GM12878 (cell line): ENCODE measurements at places on chromosomes 4 and X. TPM values are rescaled to one million over a fixed set of nuclear protein-coding genes. Genes with fewer than 3 reads are reported as not detected.

The PNCK gene
- total RNA-seq, result 0.21 TPM in 1 of 2 replicates, not detected in the other

The AFF2 gene
- total RNA-seq, result not detected in 2 replicates

The NELFA gene
- 33.8 and 35.2 TPM in 2 replicates for total RNA-seq

The PCDH18 gene
- total RNA-seq, result 1.4 TPM in 2 replicates

GRCh38 chrX:40359593-40359992 is 221.2 kb upstream of the ATP6AP2 start:
- no peaks in the 10 kb centered on the region for H3K27me3 ChIP-seq
- H3K4me3 ChIP-seq, result no peak overlapping the region

- H3K36me3 ChIP-seq, result no peaks in the 10 kb centered on the region; the same call in 1 of the 2 replicates
- no peak for DNase-seq
- H3K4me1 ChIP-seq, result no peaks in the 10 kb centered on the region; the same call in 1 of the 2 replicates
- no peak overlapping the region for H3K27ac ChIP-seq
- no peaks in the 10 kb centered on the region for H3K27me3 ChIP-seq
- H3K4me3 ChIP-seq, result no peak overlapping the region
Measured at GRCh38 chrX:19721726-19722370, 165.6 kb downstream of the SH3KBP1 start.

DNA sequence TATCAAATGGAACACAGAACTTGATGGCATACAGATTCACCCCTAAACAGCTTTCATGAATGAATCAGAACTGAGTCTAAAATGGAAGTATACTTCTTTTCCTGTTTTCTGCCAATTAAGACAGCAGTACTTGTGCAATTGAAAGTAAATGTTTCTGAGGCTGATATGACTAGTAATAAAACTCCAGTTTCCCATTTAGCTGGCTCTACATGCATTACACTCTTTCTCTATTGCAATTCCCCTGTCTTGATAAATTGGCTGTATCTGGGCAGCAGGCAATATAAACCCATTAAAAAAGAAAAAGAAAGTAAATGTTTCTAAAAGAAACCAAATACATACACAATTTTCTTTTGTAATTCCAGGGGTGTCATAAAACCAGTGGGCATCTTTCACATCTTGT is 4.6 kb downstream of the NOA1 start:
- no peak for DNase-seq
- no peak overlapping the region for H3K4me3 ChIP-seq
- no peaks in the 10 kb centered on the region for H3K4me1 ChIP-seq
- no peak overlapping the region for H3K27ac ChIP-seq

GRCh38 chr4:106707776-106708463 is 328.2 kb downstream of the DKK2 start:
- DNase-seq, result no peak
- no peaks in the 10 kb centered on the region for H3K27me3 ChIP-seq
- no peak overlapping the region for H3K4me3 ChIP-seq
- no peaks in the 10 kb centered on the region for H3K36me3 ChIP-seq

DNA sequence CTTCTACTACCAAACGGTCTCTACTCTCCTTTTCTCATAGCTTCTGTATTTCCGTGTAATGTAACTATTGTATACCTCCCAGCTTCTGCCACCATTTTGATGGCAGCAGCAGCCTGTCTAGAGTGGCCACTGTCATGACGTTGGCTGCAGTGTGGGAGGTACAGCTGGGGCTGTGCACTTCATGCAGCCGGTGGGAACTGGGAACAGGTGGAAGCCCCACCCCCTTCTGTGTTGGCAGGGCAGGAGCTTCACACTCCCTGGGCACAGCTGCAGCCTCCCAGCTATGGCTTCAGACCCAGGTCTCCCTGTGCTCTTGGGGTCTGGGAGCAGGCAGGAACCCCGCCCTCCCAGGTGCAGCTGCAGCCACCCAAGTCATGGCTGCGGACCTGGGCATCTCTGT is 49.8 kb upstream of the SEC24B start:
- no peak overlapping the region for H3K4me3 ChIP-seq
- no peak for DNase-seq
- H3K27me3 ChIP-seq, result no peaks in the 10 kb centered on the region
- no peaks in the 10 kb centered on the region for H3K4me1 ChIP-seq
- no peaks in the 10 kb centered on the region for H3K36me3 ChIP-seq
- no peak overlapping the region for H3K27ac ChIP-seq

GRCh38 chrX:19129694-19130093 is 7.4 kb upstream of the ADGRG2 start:
- H3K4me1 ChIP-seq, result no peaks in the 10 kb centered on the region
- no peak overlapping the region for H3K4me3 ChIP-seq
- H3K36me3 ChIP-seq, result no peaks in the 10 kb centered on the region
- no peak for DNase-seq

- H3K27me3 ChIP-seq, result no peaks in the 10 kb centered on the region
- DNase-seq, result no peak
- H3K4me1 ChIP-seq, result no peaks in the 10 kb centered on the region
- no peak overlapping the region for H3K27ac ChIP-seq
Measured at GRCh38 chr4:100290585-100290984, 100.3 kb upstream of the DDIT4L start.

GRCh38 chr4:6720202-6720699 is 4.3 kb downstream of the BLOC1S4 start:
- H3K4me3 ChIP-seq, result no peak overlapping the region
- peaks cover 7% of the 10 kb centered on the region for H3K4me1 ChIP-seq
- no peaks in the 10 kb centered on the region for H3K36me3 ChIP-seq
- no peak for DNase-seq

DNA sequence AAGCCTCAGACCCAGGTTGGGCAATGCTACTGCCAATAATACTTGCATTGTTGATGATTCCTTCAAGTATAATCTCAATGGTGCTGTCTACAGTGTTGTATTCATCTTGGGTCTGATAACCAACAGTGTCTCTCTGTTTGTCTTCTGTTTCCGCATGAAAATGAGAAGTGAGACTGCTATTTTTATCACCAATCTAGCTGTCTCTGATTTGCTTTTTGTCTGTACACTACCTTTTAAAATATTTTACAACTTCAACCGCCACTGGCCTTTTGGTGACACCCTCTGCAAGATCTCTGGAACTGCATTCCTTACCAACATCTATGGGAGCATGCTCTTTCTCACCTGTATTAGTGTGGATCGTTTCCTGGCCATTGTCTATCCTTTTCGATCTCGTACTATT is 7.4 kb downstream of the LPAR4 start:
- H3K4me3 ChIP-seq, result no peak overlapping the region
- no peaks in the 10 kb centered on the region for H3K36me3 ChIP-seq
- no peak overlapping the region for H3K27ac ChIP-seq
- H3K4me1 ChIP-seq, result peaks cover 20% of the 10 kb centered on the region
- peak; percentile 49 for DNase-seq

- no peaks in the 10 kb centered on the region for H3K27me3 ChIP-seq
- no peak overlapping the region for H3K27ac ChIP-seq
- H3K4me1 ChIP-seq, result no peaks in the 10 kb centered on the region
- DNase-seq, result no peak
Measured at GRCh38 chr4:128359422-128359821, 71.8 kb upstream of the PGRMC2 start.

GRCh38 chr4:15075875-15076274 is 73.6 kb downstream of the CPEB2 start:
- no peaks in the 10 kb centered on the region for H3K27me3 ChIP-seq
- H3K4me1 ChIP-seq, result no peaks in the 10 kb centered on the region
- H3K27ac ChIP-seq, result no peak overlapping the region
- DNase-seq, result no peak
- H3K36me3 ChIP-seq, result no peaks in the 10 kb centered on the region
- H3K4me3 ChIP-seq, result no peak overlapping the region

DNA sequence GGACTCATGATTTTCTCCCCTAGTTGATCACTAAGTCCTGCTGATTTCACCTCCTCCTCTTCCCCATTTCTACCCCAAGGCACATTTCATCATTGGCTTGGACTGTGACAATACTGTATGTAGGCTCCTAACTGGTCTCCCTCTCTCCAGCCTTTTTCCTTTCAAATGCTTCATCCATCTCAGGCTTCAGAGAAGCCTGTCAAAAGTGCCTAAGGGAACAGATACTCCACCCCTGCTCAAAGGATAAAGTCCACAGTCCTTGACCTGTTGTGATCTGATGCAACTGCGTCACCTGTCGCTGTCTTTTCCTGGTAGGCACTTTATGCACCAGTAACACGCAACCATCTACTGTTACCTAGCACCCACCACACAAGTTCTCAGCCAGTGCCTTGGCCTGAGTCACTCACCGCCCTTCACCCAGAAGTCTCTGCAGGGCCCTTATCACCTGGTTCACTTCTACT is 12.8 kb downstream of the SCARB2 start:
- H3K4me3 ChIP-seq, result no peak overlapping the region
- H3K27ac ChIP-seq, result no peak overlapping the region
- H3K4me1 ChIP-seq, result peaks cover 54% of the 10 kb centered on the region
- no peak for DNase-seq
- H3K27me3 ChIP-seq, result no peaks in the 10 kb centered on the region
- no peaks in the 10 kb centered on the region for H3K36me3 ChIP-seq

- no peak overlapping the region for H3K4me3 ChIP-seq
- no peak for DNase-seq
- no peaks in the 10 kb centered on the region for H3K27me3 ChIP-seq
- no peak overlapping the region for H3K27ac ChIP-seq
Measured at GRCh38 chrX:47316276-47317025, 53.9 kb upstream of the ZNF157 start.

GRCh38 chrX:11867610-11868345 is 109.7 kb downstream of the MSL3 start:
- H3K4me1 ChIP-seq, result no peaks in the 10 kb centered on the region
- no peaks in the 10 kb centered on the region for H3K36me3 ChIP-seq
- H3K4me3 ChIP-seq, result no peak overlapping the region
- no peak for DNase-seq

DNA sequence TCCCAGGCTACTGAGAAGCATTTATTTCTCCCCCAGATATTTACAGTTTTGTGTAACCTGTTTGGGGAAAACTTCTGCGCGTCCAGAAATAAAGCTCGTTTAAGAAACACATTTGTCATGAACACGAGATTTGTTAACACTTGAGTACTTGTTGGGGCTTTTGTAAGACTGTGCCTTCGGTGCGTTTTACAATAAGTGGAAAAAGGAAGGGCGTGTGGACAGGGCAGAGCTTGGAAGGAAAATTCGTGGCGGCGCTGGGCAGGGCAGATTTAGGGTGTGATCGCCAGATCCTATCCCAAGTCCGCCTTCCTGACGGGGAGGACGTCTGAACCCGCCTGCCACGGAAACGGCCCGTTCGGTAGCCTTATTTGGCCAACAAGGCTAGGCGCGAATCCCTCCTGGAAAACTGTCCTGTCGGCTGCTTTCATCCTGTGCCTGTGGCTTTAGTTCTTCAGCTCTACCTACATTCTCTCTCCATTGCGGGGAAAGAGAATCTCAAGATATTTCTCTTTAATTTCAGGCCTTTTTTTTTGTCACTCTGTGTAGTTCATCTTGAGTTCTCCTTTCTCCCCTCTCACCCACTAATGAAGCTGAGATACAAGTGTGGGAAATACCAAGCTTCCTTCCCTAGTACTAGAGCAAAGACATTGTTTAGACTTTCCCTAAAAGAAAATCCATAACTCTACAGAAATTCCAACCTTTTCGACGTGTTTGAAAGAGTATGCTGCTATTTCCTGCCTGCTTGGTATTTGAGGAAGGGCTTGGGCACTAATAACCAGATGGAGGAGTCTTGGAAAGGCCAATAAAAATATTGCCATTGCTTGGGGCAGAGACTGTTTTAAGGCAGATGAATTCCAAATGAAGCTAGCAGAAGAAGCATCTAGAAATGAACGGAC is 982 bp downstream of the PDLIM5 start:
- peaks cover 5% of the 10 kb centered on the region; the same call in 1 of the 2 replicates for H3K4me1 ChIP-seq
- no peaks in the 10 kb centered on the region for H3K36me3 ChIP-seq
- no peaks in the 10 kb centered on the region for H3K27me3 ChIP-seq
- H3K4me3 ChIP-seq, result peak overlapping the region; percentile 87
- peak overlapping the region; percentile 59 for H3K27ac ChIP-seq

DNA sequence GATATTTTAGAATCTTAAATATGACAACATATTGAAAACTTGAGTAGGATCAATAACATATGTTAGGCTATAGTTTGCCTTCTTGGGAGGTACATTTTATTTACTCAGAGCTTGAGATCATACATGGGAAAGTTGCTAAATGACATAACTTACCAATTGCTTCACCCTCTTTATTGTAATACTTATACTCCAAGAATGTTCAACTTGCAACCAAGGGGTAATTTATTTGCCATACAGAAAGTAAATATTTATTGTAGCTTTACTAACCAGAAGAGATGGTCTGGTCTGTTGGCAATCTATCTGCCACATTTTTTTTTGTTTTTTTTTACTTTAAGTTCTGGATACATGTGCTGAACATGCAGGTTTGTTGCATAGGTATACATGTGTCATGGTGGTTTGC is 426.6 kb downstream of the ARHGAP24 start:
- no peak overlapping the region for H3K4me3 ChIP-seq
- no peaks in the 10 kb centered on the region for H3K36me3 ChIP-seq
- H3K27ac ChIP-seq, result no peak overlapping the region
- H3K27me3 ChIP-seq, result no peaks in the 10 kb centered on the region
- DNase-seq, result no peak

GRCh38 chrX:100263650-100264049 is 146.4 kb downstream of the PCDH19 start:
- no peaks in the 10 kb centered on the region for H3K4me1 ChIP-seq
- no peaks in the 10 kb centered on the region for H3K36me3 ChIP-seq
- H3K27me3 ChIP-seq, result no peaks in the 10 kb centered on the region
- no peak overlapping the region for H3K27ac ChIP-seq
- no peak overlapping the region for H3K4me3 ChIP-seq
